COR-L47 (cell line): ENCODE measurements at places on chromosomes 2 and 18.

- no peak for DNase-seq
Measured at GRCh38 chr2:189849550-189849949, 65.3 kb downstream of the PMS1 start.

DNA sequence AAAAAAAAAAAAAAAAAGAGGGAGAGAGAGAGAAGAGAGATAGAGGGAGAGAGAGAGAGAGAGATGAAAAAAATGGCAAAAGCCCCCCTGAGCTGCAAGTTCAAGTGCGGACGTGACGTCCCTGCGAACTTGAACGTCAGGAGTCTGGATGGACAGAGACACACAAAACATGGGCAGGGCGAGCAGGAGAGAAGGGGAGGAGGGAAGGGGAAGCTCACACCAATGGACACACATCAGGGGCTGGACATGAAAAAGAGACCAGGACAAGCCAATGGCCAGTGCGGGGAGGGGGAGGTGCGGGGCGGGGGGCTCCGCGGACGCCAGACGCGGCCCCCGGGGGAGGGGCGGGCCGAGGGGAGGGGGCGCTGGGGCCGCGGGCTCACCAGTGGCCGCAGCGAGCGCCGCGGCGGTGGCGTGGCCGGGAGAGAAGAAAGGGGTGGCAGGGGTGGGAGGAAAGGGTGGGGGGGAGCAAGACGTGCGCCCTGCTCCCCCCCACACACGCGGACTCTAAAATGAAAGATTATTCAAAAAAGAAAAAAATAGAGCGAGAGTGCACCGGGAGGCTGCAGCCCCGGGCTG, at the start of gene BCL11A:
Gene BCL11A (minus strand): TSS at position 160 of the 579 bp plus-strand sequence. CDS start 384 bp downstream, outside the sequence.
- peak; percentile 78 for DNase-seq

DNA sequence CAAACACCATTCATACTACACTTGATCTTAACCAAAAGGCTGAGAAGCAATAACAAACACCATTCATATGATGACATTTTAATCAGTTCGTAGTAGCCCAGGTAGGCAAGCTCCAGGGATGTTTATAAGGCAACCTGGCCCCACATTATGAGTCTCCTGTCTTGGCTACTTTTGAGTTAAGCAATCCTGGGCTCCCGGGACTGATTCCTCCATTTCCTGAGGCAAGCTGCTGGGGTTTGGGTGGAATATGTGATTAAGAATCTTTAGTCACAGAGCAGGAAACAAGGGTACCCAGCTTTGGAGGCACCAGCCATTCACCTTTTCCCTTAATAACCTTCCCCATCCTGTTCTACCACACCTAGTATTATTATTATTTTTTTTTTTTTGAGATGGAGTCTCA, 24.5 kb upstream of the SPRED2 start:
- DNase-seq, result no peak

- no peak for DNase-seq
Measured at GRCh38 chr18:27595113-27595838, 410.2 kb upstream of the CHST9 start.

GRCh38 chr2:181628590-181629585, 28.0 kb downstream of the CERKL start:
- peak; percentile 21 for DNase-seq
